Tibial nerve (tissue), 4 donors: ENCODE measurements at places on chromosomes 13 and 19. TPM values are rescaled to one million over a fixed set of nuclear protein-coding genes. Genes with fewer than 3 reads are reported as not detected.
A peak's percentile ranks its signal among the peaks of the same experiment; 100 is the strongest.

DNA sequence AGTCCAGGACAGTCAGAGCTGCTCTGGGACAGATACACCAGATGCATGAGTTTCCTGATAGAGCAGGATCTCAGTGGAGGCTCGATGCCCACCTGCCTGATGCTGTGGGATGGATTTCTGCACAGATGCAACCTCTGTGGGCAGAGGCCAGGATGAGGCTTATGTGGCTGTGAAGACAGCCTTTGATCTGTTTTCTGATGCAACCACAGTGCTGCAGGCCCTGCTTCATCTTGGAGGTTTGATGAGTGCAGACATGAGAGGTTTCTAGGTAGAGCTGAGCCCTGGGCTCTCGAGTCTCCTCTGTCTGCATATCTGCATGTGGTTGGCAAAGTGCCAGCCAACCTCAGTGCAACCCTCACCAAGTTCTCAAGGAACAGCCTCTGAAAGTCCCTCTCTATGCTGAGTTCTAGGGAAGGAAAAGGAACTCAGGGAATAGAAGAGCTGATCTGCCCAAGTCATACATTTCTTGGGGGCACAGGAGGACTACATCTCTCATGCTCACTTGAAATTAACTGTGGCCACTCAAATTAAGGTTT, 23.1 kb upstream of the TSHZ3 start:
- no peak for DNase-seq

Gene ADGRE2
- 6.0 TPM for total RNA-seq

Gene PSG1
- not detected for total RNA-seq

- DNase-seq: no peak
Measured at GRCh38 chr13:110687736-110688135, 18.2 kb downstream of the CARS2 start.

Gene NAT14
- 3.3 TPM for total RNA-seq

GRCh38 chr13:101706651-101707050, 254.2 kb downstream of the ITGBL1 start:
- no peak for DNase-seq

DNA sequence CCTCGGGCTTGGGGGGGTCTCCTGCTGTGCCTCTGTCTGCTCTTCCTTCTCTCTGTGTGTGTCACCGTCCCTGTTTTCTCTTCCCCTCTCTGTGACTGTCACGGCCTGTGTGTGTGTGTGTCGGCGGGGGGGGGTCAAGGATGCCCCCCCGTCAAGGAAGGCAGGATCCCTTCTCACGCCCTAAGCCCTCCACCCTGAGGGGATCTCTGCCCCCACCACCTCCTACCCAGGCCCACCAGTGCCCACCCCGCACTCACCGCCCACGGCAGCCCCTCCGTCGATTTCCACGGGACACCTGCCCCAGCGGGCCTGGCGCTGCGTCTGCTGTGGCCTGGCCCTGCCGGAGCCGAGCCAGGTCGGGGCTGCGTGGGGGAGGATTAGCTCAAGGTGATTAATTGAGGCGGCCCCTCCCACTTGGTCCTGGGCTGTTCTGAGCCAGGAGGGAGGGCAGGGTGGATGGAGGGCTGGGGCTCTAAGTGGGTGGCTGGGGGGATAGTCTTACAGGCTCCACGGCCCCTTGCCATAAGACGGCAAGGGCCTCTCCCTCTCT, at the start of gene RAX2:
TSS of gene RAX2 (minus strand) at position 323 of the 550 bp plus-strand sequence. CDS start 486 bp downstream, outside the sequence.
- DNase-seq: no peak

DNA sequence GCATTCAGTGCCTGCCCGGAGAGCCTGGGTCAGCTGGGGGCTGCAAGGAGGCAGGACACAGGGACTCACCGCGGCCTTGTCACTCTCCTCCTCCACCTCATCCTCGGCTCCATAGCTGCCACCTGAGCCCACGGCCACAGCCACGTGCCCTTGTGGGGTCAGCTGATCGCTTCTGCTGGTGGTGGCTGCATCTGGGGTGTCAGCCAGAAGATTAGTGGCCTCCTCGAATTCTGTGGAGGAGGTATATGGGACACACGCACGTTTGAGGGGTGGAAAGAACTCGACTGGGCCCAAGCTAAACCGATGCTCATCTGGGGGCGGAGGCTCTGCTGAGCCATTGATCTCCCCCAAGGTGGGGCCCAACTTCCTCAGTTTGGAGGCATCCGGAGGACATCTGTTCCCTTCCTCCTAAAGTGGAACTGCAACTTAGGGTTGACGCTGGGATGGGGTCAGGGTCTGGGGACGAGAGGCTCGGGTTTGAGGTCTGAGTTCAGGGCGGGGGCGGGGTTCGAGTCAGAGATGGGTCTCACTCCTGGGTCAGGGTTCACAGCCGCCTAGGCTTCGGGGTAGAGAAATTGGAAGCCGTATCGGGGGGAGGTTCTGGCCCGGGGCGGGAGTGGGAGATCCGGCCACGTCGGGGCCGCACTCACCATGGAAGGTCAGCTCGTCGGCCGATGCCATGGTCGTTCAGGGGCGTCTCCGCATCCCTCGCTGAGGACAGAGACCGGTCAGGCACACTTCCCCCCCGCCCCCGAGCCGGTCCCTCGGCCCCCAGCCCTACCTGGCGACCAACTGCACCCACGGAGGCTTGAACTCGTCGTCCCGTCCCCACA, 493 bp downstream of the YIPF2 start:
- DNase-seq: no peak

Gene SHC2
- 41.1 TPM for total RNA-seq

DNA sequence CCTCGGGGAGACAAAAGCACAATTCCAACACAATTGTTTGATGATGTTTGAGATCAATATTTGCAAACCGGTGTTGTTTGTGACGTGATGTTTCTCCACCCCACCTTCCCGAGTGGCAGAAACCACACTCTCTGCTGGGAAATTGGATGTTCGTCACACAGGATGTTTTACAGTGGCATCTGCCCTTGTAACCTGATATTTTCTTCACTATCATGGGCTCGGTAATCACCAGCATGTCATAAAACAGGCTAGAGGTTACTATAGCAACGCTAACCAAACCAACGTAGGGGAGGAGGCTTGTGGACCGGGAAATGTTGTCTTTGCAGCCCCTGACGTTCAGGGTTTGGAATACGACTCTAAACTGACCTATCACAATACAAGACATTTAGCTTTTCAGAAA, 454.5 kb downstream of the IRS2 start:
- no peak for DNase-seq

DNA sequence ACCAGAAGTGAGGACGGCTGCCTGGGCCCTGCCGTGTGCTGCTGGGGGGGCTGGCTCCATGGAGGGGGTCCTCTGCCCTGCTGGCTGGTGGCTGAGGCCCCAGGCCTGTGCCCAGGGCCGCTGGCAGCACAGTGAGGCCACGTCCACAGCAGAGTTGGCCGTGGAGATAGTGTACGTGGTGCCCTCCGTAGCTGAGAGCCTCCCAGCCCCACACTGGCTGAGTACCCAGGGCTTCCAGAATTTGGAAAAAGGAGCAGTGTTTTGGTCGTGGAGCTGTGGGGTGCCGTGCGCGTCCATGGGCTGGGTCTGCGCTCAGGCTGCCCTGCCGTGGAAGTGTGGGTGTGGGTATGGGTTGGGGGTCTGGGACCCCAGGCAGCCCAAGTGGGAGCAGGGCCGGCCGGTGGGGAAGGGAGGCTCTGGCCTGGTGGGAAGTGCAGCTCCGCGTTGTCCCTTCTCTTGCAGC, 5.9 kb downstream of the PTBP1 start:
- no peak for DNase-seq

- DNase-seq: no peak
Measured at GRCh38 chr13:90751026-90751425, 596.5 kb upstream of the MIR17HG start.

- DNase-seq: no peak
Measured at GRCh38 chr13:30416471-30416870, 5.8 kb upstream of the UBE2L5 start.

DNA sequence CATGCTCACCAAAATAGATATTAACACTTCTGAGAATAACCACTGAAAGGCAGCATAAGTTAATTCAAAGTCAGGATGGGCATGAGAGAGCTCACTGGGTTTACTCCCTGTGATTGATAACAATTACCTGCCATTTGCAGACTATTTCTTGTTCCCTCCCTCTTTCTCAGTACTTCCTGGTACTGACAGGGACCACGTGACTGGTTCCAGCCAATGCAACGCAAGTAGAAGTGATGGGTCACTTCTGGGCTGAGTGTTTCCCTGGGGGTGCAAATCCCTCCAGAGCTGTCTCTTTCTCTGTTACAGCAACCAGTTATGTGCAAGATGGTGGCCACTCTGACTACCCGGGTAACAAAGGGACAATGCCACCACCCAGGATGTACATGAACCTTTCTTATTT, 118.8 kb downstream of the EFNB2 start:
- DNase-seq: no peak

GRCh38 chr19:17246681-17247425, 1.1 kb upstream of the NR2F6 start:
- no peak for DNase-seq

GRCh38 chr19:2151339-2152229, at the start of gene AP3D1:
Gene AP3D1, minus strand, starts transcription at chr19:2151566. Its CDS starts 232 bp downstream, at chr19:2151334.
- DNase-seq: peak; percentile 99

- no peak for DNase-seq
Measured at GRCh38 chr13:60617991-60618733, 221.1 kb downstream of the TDRD3 start.

Gene NANOS3
- not detected for total RNA-seq

- DNase-seq: no peak
Measured at GRCh38 chr13:98647121-98647520, 70.2 kb upstream of the STK24 start.

Gene N4BP2L2
- total RNA-seq: 187 TPM

Gene S1PR5
- not detected for total RNA-seq

Gene BRME1
- not detected for total RNA-seq

- no peak for DNase-seq
Measured at GRCh38 chr13:35548790-35549189, 72.3 kb upstream of the MAB21L1 start.

Gene SPACA4
- total RNA-seq: not detected

DNA sequence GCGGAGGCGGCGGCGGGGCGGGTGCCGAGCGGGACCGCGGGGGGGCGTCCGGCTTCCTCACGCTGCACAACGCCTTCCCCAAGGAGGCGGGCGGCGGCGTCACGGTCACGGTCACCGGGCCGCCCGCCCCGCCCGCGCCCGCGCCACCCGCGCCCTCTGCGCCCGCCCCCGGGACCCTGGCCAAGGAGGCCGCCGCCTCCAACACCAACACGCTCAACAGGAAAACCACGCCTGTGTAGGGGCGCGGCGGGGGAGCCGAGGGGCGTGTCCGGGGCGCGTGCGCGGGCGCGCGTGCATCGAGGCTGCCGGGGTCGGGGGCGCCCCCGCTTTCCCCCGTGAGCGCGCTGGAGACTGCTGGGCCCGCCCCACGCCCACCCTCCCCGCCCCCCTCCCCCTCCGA, 8.8 kb upstream of the CACNG6 start:
- DNase-seq: no peak

DNA sequence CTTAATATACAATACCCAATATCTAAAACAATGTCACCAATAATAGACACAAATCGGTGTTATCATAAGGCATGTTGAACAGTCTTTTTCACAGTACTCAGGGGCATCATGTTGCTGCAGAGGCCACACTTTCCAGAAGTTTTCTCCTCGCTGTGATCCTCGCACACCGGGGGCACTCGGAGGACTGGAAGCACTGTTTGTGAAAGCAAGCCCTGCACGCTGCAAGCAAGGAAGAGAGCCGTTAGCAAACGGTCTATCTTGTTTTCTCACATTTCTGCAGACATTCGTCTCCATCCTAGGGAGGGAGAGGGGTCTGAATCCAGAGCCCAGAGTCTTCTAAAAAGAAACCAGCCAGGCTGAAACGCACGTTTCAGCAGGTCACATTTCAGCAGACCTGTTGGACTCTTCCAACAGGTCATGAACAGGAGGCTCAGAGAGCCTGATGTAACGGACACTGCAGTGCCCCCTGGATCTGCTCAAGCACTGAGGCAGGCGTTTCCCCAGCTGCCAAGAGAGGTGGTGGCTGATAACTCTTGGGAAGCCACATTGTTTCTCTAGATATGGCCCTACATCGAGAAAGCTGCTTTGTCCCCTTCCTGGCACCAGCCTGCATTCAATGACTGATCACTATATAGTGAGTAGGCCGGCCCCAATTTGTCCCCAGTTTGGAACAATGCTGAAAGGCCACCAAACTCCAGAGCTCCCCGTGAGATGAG, 43.6 kb downstream of the RUBCNL start:
- DNase-seq: no peak

- no peak for DNase-seq
Measured at GRCh38 chr19:45660636-45661035, 7.4 kb upstream of the GIPR start.

DNA sequence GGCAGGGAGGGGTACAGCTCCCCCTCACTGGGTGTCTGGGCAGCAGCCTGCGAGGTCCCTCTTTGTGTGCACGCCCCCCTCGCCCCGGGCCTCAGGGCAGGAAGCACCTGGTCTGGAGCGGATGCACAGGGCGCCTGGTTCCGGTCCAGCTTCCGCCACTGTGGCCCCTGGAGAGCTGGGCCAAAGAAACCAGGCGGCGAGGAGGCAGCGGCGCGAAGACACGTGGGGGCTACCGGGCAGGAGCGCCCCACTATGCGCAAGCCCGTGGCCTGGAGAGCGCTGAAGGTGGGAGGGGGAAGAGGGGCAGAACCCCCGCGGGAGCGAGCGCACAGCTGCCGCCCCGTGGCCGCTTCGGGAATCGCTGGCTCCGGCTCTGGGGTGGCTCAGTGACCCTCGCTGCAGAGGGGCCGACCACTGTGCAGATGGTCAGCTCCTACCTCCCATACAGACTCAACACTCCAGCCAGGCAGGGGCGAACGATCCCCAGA, 1.7 kb upstream of the LYL1 start:
- no peak for DNase-seq

- DNase-seq: peak; percentile 66
Measured at GRCh38 chr13:79679334-79679733, 198.4 kb downstream of the NDFIP2 start.

DNA sequence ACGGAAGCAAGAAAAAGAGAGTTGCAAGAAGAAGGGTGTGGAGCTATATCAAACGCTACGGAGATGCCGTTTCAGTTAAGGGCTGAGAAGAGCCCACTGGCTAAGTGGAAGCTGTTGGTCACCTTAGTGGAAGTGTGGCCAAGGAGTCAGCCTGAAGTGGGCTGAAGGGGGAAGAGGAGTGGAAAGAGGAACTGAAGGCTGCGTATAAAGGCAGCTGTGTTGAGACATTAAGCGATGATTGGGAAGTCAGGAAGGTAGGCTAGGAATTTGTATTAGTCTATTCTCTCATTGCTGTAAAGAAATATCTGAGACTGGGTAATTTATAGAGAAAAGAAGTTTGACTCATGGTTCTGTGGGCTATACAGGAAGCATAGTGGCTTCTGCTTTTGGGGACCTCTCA, 14.1 kb upstream of the FRY start:
- no peak for DNase-seq

- DNase-seq: no peak
Measured at GRCh38 chr13:39099231-39099630, 61.0 kb downstream of the NHLRC3 start.

Gene APOE
- total RNA-seq: 126 TPM

- no peak for DNase-seq
Measured at GRCh38 chr19:2719920-2720776, 1.0 kb downstream of the DIRAS1 start.

Gene CDC34
- 72.6 TPM for total RNA-seq

GRCh38 chr19:4861147-4861546, 6.3 kb downstream of the PLIN3 start:
- DNase-seq: no peak
